ENCODE measurements at places on chromosomes 4 and X. TPM values are rescaled to one million over a fixed set of nuclear protein-coding genes. Genes with fewer than 3 reads are reported as not detected.
A peak's percentile ranks its signal among the peaks of the same experiment; 100 is the strongest.

Gene SLC26A1
- total RNA-seq = not detected

Gene MAGEA8
- total RNA-seq = not detected

DNA sequence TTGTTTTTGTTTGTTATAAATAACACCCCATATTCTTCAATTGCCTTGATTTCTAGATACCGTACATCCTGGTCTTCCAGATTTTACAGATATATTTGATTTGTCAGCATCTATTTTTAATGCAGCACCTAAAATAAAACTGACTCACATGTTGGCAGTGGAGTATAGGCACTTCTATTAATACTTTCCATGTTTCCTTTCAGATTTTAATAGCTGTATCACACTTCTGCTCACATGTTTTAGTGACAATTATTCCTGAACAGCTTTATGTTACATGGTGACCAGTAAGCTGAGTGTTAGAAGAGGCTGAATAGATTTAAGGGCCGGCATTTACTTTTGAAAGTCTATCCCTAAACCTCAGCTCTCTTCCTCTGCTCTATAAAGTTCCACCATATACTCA, 46.1 kb downstream of the C4orf46 start:
- no peak for ATAC-seq

Gene PFKFB1
- 0.36 TPM for total RNA-seq

DNA sequence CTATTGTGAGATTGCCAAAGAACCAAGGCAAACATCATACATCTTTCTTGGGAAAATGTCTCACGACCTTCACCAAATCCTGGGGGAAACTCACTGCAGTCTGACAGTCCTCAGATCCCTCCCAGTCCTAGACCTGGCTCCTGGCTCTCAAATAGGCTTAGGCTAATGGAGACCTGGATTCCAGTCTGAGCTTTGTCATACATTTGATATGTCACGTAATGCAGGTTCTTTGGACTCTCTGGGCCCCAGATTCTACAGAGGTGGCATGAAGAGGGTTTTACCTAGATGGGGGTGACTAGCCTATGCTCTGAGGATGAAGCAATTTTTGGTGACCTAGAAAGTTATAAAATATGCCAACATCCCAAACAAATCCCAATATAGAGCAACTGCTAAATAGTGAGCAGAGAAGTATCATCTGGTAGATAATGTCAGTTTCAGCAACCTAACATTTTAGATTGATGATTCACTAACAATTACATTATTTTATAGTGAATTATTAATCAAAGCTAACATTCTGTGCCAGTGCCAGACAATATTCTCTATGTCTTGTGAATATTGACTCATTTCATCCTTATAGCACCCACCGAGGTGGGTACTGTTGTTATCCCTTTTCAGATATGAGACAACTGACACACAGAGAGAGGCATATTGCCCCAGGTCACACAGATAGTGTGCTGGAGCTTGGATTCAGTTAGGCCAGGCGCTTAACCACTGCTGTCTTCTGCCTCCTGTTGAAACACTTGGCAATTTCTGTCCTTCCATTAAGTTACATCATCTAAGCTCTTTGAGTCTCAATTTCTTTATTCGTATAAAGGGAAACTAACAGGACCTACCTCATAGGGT, 195.4 kb upstream of the MAMLD1 start:
- ATAC-seq = no peak

DNA sequence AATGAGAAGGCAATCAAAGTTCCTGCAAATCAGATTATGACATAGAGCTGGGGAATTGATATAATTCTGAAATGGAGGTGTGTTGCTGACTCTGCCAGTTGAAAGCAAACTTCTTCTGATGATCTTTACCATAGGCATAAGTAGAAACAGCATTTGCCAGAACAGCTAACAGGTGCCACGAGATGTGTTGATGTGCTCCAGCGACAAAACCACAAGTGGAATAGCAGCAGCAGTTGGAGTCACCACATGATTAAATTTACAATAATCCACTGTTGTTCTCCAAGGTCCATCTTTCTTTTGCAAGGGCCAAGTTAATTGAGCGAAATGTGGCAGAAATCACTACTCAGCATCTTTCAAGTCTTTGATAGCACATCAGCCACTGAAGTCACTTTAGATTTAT, 3.7 kb upstream of the OSTC start:
- no peak for ATAC-seq

Gene PCDH11X
- total RNA-seq = not detected

GRCh38 chr4:53039741-53040458, 177.8 kb downstream of the RASL11B start:
- no peak for ATAC-seq

Gene MAGEE1
- 0.84 TPM for total RNA-seq

- no peak for ATAC-seq
These were observed 195.9 kb downstream of the MGST2 start for GRCh38 chr4:139861471-139861870.

Gene S100G
- not detected for total RNA-seq

- no peak for ATAC-seq
These were observed 78.0 kb downstream of the PHOX2B start for GRCh38 chr4:41670530-41670929.

Gene CLDN2
- not detected for total RNA-seq

DNA sequence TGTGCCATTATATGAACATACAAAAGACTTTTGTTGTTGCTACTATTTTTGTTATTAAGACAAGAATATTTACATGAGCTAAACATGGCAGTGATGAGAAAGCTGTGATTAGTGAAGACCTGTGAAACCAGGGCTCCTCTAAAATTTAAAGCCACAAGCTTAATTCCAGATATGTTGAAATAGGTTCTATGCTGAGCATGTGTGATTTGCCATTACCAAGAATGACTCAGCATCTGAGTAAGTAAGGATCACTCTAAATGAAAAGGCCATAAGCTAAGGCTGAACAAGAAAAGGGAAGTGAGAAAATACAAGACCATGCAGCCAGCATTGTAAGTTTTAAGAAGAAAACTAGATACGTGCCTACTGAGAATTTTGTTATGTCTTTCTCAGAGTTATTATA, 75.9 kb upstream of the CAMK2D start:
- ATAC-seq = peak; percentile 98

GRCh38 chr4:83331956-83332355, 2.7 kb downstream of the HPSE start:
- ATAC-seq = no peak

Gene PCDH18
- total RNA-seq = 2.8 TPM

Data from esophagus mucosa (tissue), 1 donor.